ENCODE measurements at places on chromosomes 1 and 21. TPM values are rescaled to one million over a fixed set of nuclear protein-coding genes. Genes with fewer than 3 reads are reported as not detected.

DNA sequence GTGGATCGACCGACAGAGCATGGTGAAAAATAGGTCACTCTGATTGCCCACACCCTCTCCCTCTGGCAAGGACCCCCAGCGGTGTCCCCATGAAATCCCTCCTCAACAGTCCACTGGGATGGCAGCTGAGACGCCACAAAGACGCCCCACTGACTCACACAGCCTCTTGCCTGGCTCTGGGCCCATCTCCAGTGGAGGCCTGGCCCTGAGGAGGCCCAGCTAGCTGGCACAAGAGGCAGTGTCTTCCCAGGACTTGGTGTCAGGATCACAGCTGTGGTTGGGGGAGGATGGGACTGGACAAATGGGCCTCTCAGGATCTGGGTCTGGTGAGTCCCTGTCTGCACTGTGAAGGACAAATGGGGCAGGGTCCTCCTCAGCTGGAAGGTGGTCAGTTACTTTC, 4.6 kb downstream of the ALX3 start:
- DNase-seq, result no peak

DNA sequence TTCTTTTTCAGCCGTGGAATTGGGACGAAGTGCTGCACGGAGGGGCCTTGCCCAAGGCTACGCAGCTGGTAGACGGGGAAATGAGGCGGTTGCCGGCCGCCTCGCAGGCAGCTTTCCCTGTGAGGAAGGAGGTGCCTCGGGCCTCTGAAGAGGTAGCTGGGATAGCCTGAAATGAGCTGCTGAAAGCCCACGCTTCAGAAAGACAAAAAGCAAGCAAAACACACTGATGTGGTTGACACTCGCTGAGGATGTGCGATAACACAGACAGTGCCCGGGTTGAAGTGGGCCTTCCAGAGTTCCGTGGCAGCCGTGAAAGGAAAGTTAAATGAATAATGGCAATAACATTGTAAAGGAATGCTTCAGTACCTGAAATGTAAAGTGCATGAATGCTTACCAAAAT, 47.2 kb downstream of the S1PR1 start:
- no peak for DNase-seq

DNA sequence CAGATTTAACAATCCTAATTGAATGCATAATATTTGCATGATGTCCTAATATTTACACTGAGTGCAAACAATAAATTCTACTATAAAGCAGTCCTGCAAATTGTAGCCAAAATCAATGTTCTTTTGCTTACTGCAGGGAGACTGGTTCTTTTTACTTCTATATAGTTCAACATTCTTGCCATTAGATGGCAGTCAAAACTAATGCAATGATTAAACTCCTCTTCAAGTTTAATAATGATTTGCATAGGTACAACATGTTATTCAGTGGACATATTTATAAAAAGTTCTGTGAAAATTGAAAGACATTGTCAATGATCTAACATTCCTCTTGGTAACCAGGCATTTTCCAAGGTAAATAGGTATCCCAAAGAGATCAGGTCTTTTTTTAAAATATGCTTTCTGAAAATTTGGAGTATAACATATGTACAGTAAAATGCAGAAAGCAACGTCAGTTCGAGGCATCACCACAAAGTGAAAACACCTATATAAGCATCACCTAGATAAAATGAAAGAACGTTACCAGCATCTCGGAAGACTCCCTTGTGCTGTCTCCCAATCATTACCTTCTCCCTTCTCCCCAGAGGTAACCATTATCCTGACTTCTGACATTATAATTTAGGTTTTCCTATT, 9.8 kb upstream of the FNBP1L start:
- no peak for DNase-seq

- no peak for DNase-seq
Observed at GRCh38 chr1:212118872-212119260, 83.3 kb downstream of the DTL start.

- DNase-seq, result no peak
Observed at GRCh38 chr1:197152662-197153061, 6.2 kb upstream of the ASPM start.

- no peak for DNase-seq
Observed at GRCh38 chr1:89844241-89844807, 23.5 kb downstream of the LRRC8D start.

DPT gene
- total RNA-seq, result 54.8 TPM

TIE1 gene
- 80.7 TPM for total RNA-seq

Data from uterus (tissue), 4 donors.